ENCODE measurements at places on chromosomes 12 and 14. TPM values are rescaled to one million over a fixed set of nuclear protein-coding genes. Genes with fewer than 3 reads are reported as not detected.

ACOT6 gene
- not detected for total RNA-seq

LRIG3 gene
- total RNA-seq, result 6.2 TPM

MYF6 gene
- not detected for total RNA-seq

TPH2 gene
- not detected for total RNA-seq

All from A549 treated with CpdA at 1 μM for 4 hours (cell line).